ENCODE measurements at places on chromosomes 1 and 21.

- DNase-seq = no peak
These were observed 12.2 kb downstream of the OR2B11 start for GRCh38 chr1:247445526-247446356.

DNA sequence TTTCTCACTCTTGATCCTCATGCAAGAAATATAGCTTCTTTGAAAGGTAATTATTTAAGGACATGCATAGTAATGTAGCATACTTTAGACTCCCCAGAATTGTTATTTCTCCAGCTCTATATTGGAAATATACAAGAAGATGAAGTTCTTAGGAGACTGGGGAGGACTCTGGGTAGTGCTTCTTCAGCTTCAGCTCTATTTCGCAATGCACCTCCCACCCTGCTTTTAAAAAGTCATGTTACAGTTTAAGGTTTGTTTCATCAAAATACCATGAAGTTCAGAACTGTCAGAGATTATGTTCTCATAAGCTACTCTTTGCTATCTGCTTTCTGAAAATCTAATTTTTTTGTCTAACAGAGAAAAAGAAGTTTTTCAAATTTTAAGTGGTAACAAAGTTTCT is 586.2 kb upstream of the ADGRL4 start:
- no peak for DNase-seq

GRCh38 chr1:37017720-37018119 is 16.6 kb downstream of the GRIK3 start:
- DNase-seq = no peak

DNA sequence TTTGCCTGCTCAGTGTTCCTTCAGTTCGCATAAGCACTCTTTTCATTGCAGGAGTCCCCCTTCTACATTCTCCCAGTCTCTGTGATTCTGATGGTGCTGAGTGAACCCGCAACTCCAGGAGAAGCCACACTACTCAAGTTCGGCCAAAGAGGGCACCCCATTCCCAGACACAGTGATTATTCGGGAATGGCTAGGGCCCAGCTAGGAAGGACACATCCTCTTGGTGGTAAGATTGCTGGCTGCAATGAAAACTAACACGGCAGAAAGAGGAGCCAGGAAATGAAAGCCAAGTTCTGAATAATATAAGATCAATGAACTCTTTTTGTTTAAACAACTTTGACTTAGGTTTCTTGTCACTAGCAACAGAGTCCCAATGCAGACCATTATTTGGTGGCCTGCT is 14.9 kb downstream of the CREG1 start:
- DNase-seq = no peak

DNA sequence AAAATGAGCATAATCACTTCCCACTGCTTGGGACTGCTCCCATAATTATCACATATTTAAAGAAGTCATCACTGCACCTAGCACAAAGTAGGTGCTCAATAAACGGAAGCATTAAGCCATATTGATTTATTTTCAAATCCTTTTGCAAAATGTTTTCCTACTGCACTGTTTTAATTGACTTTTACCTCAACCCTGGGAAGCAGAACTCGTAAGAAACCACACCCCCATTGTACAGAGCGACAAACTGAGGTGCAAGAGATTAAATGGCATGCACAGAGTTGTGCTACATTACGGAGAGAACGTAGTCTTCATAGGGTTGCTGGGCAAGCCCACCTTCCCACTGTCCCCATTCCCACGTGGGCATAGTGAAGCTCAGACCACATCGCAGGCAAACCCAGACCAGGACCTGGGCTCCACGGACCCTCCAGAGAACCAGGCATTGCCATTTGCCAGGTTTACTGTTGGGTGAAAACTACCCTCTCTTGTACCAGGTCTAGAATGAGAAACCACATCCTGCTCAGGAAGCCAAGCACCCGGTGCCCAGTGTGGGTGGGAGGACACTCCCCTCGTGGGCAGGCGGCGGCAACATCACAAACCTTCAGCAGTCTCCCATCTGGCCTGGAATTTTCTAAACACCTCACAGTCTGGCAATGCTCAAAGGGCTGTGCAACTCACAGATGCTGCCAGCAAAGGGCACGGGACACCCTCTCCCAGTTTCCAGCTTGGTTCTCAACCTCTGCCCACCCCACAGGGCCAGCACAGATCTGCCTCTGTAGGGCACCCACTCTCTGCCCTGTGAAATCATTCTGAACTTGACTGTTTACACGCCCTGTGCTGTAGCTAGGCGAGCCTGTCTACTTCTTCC is 8.2 kb downstream of the IFFO2 start:
- peak; percentile 67 for DNase-seq

GRCh38 chr1:147504801-147505311 is 36.4 kb upstream of the BCL9 start:
- DNase-seq = no peak

GRCh38 chr21:35927262-35927661 is 133.1 kb downstream of the SETD4 start:
- DNase-seq = no peak

GRCh38 chr1:180402001-180402400 is 100.4 kb downstream of the ACBD6 start:
- DNase-seq = no peak

- no peak for DNase-seq
These were observed 86.1 kb upstream of the S1PR1 start for GRCh38 chr1:101150670-101151069.

GRCh38 chr1:97112442-97112841 is 390.9 kb downstream of the PTBP2 start:
- no peak for DNase-seq

DNA sequence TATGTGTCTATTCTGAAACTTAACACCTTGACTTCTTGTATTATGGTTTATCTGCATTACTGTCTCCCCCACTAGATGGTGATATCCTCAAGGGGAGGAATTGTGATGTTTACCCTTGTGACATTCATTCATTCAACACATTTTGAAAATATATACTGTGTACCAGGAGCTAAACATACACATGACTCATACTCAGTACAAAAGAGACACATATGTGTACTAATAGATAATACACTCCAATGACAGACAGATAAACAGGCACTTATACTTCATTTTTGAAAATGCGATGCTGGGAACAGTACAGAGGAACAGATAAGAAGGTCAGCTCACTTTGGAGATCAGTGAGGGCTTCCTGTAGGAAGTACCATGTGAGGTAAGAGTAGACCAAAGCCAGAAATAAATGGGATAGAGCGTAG is 8.9 kb upstream of the RAB3GAP2 start:
- no peak for DNase-seq

GRCh38 chr1:170261669-170262068 is 115.9 kb downstream of the NTMT2 start:
- no peak for DNase-seq

- DNase-seq = no peak
These were observed 2.5 kb upstream of the TRPM2 start for GRCh38 chr21:44350773-44351481.

GRCh38 chr1:55560266-55560665 is 345.1 kb upstream of the USP24 start:
- DNase-seq = no peak

- no peak for DNase-seq
These were observed 14.4 kb downstream of the S100A16 start for GRCh38 chr1:153598309-153599172.

GRCh38 chr21:41316200-41317062 is at the start of gene FAM3B:
FAM3B (plus strand) TSS chr21:41316801; CDS start chr21:41316880, 79 bp downstream.
- no peak for DNase-seq

DNA sequence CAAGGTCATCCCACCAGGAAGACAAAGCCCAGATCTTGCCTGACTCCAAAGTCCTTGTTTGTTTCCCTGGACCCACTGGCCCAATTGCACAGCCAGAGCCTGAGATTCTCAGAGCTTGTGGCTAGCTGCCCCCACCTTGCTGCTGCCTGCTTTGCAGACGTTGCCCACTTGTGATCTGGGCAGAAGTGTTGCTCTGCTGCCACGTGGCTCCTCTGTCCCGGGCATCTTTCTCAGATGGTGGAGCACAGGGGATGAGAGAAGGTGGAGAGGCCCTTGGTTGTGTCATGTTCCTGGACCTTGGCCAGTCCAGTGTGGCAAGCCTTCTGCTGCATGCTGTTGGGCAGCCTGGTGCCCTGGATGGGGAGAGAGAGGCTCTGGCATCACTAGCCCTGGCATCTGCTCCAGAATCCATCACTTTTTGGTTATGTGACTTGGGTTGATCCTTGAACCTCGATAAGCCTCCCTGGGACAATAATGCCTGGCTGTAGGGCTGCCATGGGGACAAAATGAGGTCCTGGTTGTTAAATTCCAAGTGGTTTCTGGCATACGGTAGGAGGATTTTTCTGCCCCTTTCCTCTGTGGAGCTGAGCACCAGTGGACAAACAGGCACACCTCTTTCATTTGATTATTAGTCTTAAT is 1.5 kb upstream of the NR0B2 start:
- no peak for DNase-seq

- DNase-seq = no peak
These were observed 26.1 kb upstream of the GJA5 start for GRCh38 chr1:147786536-147786935.

- no peak for DNase-seq
These were observed 16.0 kb downstream of the IFFO2 start for GRCh38 chr1:18940303-18941020.

GRCh38 chr1:12552111-12552888 is 65.7 kb downstream of the DHRS3 start:
- no peak for DNase-seq

DNA sequence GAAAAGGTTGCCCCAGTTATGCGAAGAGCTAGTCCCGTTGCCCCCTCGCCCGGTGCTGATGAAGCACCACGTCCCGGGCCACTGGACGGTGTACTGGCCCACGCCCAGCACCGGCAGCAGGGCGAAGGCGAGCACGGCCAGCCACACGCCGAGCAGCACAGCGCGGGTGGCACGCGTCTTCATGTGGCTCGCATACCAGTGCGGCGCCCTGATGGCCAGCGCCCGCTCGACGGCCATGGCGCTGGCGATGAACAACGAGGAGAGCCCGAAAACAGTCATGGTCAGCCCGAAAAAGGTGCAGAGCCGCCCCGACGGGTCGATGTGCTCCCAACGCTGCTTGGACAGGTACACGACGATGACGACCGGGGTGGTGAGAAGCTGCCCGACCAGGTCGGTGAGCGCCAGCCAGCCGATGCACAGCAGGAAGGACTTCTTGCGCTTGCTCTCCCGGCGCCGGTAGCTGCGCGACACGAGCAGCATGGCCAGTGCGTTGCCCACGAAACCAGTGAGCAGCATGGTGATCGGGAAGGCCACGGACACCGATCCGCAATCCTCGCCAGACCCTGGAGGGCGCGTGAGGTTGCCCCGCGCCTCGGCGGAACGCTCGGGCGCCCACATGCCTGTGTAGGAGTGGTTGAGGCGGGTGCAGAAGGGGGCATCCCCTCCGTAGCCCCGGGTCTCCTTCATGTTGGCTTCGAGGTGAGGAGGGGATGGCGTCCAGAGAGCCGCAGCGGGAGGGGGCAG is 553 bp downstream of the PTGER3 start:
- DNase-seq = no peak

- DNase-seq = peak; percentile 69
These were observed 483 bp downstream of the UBQLN4 start for GRCh38 chr1:156052862-156053767.

- DNase-seq = no peak
These were observed 48.6 kb upstream of the PTGFRN start for GRCh38 chr1:116861137-116861536.

DNA sequence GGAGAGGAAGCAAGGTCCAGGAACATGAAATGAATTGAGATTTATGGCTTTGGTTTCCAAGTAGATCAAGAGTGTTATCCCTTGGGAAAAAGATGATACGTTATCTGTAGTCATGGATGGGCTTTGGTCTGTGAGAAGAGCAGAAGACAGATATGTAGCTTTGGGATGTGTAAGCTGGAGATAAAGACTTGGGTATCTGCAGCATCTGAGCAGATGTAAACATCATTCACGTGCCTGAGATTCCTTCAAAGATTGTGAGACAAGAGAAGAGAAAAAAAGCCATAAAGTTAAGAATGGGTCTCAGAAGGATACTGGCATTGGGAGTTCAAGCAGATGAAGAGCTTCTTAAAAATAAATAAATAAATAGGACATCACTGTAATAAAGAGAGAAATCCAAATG is 217.8 kb downstream of the PTPRC start:
- no peak for DNase-seq

- DNase-seq = no peak
These were observed 47.8 kb upstream of the KANK4 start for GRCh38 chr1:62367005-62367557.

DNA sequence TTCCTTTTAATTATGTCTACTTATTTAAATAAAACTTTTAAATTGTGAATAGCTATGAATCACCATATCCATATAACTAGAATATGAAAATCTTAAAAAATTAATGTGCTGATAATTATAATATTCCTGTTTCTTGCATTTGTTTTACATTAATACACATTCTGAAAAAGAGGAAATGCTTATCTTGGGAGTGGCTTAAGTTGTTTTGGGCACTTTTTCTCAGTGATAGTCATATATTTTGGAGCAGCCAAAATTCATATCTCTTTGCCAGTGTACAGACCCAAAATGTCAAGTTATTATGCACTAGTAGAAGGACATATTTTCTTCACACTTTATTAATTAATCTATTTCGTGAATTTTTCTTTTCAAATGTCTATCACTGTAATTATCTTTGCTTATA is 838.5 kb downstream of the USP25 start:
- no peak for DNase-seq

- DNase-seq = no peak
These were observed 123.3 kb downstream of the KCNN3 start for GRCh38 chr1:154746622-154747299.

DNA sequence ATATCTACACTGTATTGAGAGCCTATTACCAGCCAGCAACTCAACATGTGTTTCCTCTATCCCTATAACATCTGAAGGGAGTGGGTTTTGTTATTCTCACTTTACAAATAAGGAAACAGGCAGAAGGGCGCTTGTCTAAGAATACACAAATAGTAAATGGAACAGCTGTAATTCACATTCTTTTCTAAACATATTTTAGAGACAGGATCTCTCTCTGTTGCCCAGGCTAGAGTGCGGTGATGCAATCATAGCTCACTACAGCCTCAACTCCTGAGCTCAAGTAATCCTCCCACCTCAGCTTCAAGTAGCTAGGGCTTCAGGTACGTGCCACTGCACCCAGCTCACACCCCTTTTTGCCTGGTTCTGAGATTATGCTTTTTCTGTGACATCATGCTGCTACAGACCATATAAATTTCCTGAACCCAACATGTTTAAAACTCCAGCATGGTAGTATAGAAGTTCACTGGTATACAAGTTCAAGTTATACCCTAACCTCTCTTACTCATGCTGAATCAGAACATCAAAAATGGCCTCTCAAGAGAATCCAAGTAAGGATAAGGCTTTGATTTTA is 8.6 kb upstream of the TACSTD2 start:
- no peak for DNase-seq

DNA sequence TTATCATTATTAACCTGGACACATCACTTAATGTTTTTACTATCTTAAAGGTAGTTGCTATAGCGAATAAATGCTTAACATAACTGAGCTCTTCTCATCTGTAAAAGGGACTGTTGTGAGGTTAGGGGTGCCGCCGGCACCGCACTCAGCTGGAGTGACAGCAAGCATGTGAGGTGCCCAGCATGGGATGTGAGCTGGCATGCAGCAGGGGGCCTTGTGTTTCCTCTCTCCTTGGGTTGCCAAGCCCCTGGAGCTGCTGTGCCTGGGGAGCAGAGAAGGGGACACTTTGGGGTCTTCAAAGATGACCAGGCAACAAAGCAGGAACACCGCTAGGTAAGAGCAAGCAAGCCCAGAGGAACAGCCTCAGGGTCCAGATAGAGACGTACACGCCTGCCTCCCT is 2.1 kb upstream of the ZC3H12A start:
- DNase-seq = no peak

- DNase-seq = no peak
These were observed 6.8 kb downstream of the MAP7D1 start for GRCh38 chr1:36162680-36163239.

GRCh38 chr1:86865973-86866637 is 47.8 kb downstream of the SELENOF start:
- DNase-seq = peak; percentile 1

All from stimulated activated naive CD4-positive, alpha-beta T cell treated with Interleukin-2 at 50 U/mL for 16 hours (primary cell).